ENCODE measurements at places on chromosomes 2 and 18. TPM values are rescaled to one million over a fixed set of nuclear protein-coding genes. Genes with fewer than 3 reads are reported as not detected.
A peak's percentile ranks its signal among the peaks of the same experiment; 100 is the strongest.

OSBPL6 gene
- total RNA-seq: 0.10 TPM

GRCh38 chr2:223782629-223783028, 54.8 kb downstream of the AP1S3 start:
- DNase-seq: no peak

DNA sequence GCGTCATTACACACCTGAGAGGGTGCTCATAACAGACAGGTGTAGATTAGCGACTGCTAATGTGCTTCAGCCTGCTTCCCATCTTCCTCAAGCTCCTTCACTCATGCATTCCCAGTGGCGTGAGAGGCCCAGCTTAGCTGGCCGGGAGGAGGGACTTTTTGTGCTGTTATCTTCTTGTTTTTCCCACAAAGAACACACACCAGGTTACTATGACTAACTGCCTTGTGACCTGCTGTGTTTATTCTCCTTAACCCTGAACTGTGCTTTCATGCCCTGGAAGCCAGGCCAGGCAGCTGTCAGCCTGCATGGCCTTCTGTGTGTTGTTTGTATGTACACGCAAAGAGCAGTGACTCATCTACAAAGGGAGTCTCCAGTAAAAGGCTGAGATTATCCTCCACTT, 143.8 kb downstream of the PIEZO2 start:
- peak; percentile 99 for DNase-seq

DSG4 gene
- total RNA-seq: not detected

DNA sequence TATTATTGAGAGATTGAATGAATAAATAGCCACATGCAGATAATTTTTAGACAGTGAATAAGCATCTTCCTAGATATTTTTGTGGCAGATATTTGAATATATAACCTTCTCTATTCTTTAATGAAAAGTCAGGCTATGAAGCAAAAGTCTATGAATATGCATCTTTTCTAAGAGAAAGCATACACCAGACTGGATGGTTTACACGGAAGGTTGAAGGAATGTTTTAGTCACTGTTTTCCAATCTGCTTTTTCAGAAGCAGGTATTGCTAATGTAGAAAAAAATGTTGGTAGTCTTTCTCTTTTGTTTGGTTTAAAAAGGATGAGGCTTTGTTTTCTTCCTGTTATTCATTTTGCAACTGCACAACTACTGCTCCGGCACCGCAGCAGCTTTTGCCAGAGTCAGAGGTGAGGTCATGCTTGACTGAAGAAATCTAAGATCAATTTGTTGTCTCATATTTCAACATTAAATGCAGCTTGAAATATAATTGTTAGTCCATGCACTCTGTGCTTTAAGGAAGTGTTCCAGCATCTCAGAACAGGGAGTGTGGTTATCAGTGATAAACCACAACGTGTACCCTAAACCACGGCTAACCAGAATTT, 1540.8 kb upstream of the PIK3C3 start:
- DNase-seq: no peak

BMPR2 gene
- total RNA-seq: 7.4 TPM

- DNase-seq: no peak
Measured at GRCh38 chr18:61189376-61189775, 143.9 kb upstream of the CDH20 start.

GRCh38 chr2:85854897-85855296, 33.9 kb downstream of the ST3GAL5 start:
- DNase-seq: no peak

- no peak for DNase-seq
Measured at GRCh38 chr2:197908990-197909776, 104.8 kb downstream of the PLCL1 start.

RGPD4 gene
- total RNA-seq: not detected

COL6A3 gene
- total RNA-seq: not detected

DNA sequence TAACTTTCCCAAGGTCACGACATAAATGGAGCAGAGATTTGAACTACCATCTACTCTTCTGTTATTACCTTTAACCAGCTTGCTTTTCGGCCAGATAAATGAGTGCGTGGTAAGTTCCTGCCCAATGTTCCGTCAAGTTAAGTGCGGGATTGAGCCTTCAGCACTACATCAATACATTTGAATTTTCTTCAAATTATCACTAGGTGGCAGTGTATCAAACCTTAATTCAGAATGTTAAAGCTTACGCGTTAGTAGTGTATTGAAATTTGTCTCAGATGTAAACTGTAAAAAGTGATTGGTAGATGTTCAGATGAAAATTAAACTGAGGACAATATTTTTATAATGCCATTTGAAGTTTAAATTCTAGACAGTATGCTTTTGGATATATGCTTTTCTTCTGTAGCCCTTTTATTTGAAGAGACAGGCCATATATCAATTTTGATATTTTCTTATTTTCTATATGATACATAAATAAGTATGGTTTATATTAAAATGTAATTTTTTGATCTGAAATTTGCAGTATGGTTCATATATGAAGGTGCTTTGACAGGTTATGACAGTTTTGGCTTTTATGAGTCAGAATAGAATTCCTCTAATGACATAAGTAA, 681.3 kb downstream of the ADCYAP1 start:
- peak; percentile 20 for DNase-seq

MARCO gene
- total RNA-seq: not detected

GRCh38 chr18:62576845-62577512, 54.2 kb downstream of the ZCCHC2 start:
- DNase-seq: no peak

DNA sequence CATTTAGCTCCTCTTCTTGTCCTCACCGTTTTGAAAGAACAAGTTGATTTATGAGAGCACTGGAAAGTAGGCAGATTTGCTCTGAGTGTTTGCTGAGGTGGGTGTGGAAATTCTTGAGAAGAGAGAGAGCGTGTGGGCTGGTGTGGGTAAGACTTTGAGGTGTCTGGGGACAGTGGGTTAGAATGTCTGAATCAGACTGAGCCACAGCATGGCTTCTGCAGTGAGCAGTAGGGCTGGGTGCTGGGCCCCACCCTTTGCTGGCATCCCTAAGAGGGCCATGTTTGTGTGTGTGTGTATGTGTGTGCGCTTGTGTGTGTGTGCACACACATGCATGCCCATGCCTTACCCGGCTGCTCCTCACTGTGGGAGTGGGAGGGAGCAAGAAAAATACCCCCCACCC, 63.7 kb downstream of the COPS8 start:
- no peak for DNase-seq

GRCh38 chr2:237256887-237257286, 157.1 kb downstream of the COL6A3 start:
- DNase-seq: no peak

ELMOD3 gene
- 13.3 TPM for total RNA-seq

CDK5R2 gene
- total RNA-seq: not detected

- DNase-seq: no peak
Measured at GRCh38 chr2:145622285-145622684, 1102.4 kb upstream of the ZEB2 start.

- DNase-seq: no peak
Measured at GRCh38 chr18:63287691-63288220, 31.8 kb downstream of the BCL2 start.

DNA sequence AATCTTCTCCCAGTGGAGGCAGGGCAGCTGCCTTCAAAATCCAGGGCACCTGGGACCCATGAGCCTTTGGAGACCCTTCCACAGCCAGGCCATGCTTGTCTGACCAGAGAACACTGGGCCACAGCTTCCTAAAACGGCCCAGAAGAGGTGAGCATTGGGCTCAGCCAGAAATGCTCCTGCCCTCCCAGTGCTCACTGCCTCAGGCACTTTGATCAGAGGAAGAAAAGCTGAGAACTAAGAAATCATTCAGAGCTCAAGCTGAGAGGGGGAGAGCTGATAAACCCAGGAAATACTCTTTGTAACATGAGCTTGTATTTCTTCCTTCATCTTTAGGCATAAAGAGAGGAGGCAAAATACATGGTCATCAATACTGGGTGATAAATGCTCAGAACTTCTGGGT, 365.5 kb upstream of the KLHL29 start:
- no peak for DNase-seq

DNA sequence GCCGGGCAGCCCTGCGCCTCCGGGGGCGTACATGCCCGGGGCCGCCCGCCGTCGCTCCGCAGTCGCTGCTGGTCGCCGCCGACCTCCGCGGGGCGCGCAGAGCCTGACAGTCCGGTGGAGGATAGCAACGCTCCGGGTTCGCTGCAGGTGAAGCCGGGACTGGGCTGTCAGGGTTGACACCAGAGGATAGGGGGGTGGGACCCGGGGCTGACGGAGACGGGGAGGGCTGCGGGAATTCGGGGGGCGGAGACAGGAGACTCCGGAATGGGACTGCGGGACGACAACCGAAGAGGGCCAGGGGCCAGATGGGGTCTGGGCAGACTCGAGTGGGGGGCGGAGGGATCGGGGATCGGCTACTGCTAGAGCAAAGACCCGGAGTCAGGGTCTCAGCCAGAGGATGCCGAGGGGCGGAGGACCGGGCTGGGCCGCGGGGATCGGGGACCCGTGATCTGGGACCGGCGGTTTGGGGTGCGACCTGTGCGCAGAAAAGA, 403 bp downstream of the TMEM127 start:
- DNase-seq: peak; percentile 23

DNA sequence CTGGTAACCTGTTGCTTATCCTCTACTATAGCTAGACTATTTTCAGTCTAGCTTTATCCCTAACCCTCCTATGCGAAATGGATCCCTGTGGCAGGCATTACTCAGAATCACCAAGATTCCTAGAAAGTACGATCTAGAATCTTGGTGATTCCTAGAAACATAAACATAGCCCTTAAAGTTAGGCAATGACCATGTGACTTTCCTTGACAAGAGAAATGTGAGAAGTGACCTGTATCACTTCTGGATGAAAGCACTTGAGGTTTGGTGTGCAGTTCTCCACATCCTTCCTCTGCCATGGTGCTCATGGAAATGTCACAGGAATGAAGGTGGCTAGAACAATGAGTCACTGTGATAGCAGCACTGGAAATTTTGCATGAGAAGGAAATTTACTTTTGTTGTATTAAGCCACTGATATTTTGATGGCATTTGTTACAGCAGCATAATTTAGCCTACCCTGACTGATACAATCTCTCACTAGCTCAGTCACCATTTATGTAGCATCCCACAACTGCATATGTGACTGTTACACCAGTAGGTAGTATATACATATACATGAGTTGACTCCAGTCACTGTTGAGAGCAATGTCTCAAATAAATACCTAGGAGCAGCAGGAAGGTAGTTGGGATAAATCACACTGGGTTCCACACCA, 68.3 kb upstream of the MAPRE2 start:
- DNase-seq: no peak

DNA sequence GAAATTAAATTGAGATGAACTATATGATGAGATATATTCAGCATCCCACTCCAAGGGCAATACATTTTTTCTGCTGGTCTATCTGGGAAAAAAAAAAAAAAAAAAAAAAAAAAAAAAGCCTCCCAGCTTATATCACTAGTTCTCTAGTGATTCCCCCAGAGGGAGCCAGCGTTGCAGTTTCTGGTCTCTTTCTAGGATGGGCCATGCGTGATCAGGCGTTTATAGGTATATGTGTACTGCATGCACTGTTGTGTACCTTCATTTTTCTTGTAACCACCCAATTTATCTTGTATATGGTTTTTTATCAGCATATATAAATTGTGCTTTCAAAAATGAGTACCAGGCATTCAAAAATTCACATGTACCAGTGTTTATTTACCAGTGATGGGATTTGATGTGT, 35.1 kb downstream of the DCDC2C start:
- DNase-seq: peak; percentile 74

PDCD1 gene
- not detected for total RNA-seq

FOXD4L1 gene
- 0.14 TPM for total RNA-seq

EVX2 gene
- not detected for total RNA-seq

TUBA3E gene
- not detected for total RNA-seq

UCN gene
- 0.36 TPM for total RNA-seq

DNA sequence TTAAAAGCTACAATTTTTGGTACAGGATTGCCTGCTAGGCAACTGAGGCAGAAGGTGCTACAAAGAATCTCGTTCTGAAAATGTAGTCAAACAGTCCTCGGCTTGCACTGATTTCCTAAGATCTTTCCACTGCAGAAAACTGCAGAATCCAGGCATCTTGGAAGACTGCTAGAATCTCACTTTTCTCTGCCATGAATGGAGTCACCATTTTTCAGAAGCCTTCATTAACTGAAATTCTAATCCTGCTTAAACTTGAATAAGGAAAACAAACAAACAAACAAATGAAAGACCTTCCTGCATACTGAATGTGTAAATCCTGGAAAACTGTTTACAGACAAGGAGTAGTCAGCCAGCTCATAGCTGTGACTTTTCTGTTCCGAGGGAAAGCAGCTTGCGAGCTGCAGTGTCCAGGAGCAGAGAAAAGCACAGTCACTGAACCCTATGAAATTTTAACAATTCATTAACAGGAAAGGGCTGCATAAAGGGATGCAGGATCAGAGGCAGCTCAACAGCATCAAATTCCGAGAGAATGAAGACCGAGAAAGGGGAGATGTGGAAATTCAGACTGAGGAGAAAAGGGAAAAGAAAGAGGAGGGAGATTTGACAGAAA, 210.5 kb upstream of the PIK3C3 start:
- no peak for DNase-seq

DNA sequence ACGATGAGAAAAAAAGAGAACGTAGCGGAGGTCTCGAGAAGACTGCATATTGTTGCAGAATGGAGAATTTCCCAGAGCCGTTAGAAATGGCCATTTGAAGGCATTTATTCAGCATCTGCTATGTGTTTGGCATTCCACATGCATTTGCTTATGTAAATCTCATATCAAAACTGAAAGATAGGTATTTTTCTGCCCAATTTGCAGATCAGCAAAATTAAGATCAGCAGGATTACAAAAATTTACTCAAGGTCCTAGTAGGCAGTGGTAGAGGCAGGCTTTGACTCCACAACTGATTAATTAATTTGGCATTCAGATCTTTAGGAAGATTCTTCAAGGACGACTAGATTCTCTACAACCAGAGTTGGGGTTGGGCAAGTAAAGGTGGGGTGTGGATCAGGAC, 1.8 kb upstream of the E2F6 start:
- no peak for DNase-seq

- DNase-seq: no peak
Measured at GRCh38 chr18:46833899-46834298, 77.0 kb upstream of the ST8SIA5 start.

DNA sequence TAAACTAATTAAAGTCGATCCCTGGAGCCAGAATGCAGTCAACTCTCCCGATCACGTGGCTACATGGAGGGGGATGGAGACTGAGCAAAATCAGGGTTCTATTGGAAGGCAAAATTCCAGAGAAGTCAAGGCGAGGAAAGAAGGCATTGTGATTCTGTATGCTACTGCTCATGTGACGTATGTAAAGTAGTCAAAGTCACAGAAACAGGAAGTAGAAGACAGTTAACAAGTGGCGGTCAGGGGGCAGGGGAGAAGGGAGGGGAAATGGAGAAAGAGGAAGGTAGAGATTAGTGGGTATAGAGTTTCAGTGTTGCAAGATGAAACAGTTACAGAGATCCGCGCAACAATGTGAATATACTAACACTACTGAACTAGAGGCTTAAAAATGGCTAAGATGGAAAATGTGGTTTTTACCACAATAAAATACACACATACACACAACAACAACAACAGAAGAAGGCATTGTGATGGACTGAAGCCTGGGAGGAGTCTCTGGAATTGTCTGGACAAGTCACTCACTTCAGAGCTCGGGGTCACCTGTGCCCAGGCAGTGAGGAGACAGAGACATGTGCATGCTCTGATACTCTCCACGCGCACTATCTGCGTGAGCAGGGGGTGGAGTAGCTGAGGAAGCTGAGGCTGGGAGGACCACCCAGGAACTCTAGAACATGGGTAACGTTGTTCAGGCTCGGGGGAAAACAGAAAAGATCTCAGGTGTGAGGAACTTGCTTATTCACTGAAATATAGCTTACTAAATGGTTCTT, 89.9 kb upstream of the CDCA7 start:
- DNase-seq: no peak

TMEM182 gene
- 10.6 TPM for total RNA-seq

SERPINB13 gene
- not detected for total RNA-seq

Measured in HepG2 (cell line).